Activated CD4-positive, alpha-beta T cell treated with anti-CD3 and anti-CD28 coated beads, Interleukin-2, amount 50 U/mL, for 16 hours (primary cell): ENCODE measurements at places on chromosomes 2 and 18.
A peak's percentile ranks its signal among the peaks of the same experiment; 100 is the strongest.

DNA sequence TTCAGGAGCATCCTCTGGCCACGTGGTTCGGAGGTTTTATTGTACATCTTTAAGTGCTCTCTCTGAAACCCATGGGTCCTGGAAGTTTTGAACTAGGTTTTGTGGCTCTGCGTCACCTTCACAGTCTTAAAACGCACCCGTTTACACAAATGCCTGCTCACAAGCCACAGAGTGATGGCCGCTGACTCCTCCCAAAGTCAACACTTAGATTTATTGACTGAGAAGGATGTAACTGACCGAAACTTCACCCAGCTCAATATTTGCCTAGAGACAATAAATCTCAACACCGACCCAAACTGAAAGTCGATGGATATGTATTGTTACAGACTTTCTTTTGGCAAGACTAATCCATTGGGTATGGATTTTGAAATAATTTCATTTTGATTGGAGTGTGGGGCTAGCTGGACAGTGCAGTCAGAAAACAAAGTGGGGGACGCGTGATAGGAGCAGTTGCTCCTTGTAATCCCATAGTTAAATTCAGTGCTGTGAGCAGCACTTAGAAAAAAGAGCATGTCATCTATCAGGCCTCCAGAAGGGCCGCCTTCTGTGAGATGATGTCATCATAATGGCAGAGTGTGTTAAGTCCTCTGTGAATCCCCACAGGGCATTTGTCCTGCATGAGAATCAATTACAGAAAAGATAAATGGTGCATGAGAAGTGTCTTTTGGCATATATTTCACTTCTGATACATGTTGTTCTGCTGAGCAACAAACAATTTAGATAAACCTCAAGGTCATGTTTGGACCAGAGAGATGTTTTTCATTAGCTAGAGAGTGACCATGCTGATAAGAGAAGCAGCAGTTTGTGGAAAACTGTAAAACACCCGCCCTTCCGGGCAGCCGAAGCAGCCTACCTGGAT, 183.7 kb downstream of the INO80D start:
- DNase-seq, result no peak

- no peak for DNase-seq
These were observed 152.0 kb upstream of the PGAP1 start for GRCh38 chr2:197078535-197078934.

DNA sequence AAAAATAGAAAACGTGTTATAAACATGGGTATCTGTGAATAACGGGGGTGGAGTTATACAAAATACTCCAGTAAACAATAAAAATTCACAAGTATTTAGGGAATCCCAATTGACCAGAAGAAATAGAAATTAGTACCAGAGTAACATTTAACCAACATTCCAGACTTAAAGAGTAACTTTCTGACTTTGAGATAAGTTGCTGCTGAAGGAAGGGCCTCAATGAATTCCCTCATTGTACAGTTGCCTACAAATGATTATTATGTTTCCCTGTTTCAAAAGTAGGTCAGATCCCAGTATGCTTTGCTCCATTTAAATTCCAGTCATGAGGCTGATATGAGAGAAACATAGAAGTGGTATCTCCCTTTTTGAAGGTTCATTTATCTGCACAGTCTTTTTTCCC, 88.3 kb upstream of the KCNH7 start:
- DNase-seq, result no peak

DNA sequence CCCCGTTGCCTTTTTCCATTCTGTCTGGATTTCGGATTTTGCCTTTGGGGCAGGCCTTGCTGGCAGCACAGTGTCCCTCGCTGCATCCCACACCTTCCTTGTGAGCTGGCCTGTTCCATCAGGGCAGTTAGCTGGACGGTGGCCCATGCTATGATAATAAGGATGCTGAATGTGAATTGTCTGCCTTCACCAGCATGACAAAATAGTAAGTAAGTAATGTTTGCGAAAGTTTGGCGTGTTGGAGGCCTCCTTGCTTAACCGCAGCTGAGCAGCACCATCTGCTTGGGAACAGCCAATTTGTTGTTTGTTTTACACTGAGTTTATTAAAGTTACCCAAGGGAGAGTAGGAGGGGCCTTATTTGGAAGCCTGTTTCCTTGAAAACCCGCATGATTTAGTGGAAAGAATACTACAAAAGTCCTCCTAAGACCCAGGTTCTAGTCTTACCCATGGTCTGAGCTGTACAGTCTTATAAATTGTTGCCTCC, 469.7 kb upstream of the FANCL start:
- no peak for DNase-seq

- DNase-seq, result peak; percentile 5
These were observed 216.8 kb upstream of the SLC14A2 start for GRCh38 chr18:45398448-45398847.

GRCh38 chr2:98036349-98037000, 40.7 kb upstream of the TMEM131 start:
- DNase-seq, result no peak

DNA sequence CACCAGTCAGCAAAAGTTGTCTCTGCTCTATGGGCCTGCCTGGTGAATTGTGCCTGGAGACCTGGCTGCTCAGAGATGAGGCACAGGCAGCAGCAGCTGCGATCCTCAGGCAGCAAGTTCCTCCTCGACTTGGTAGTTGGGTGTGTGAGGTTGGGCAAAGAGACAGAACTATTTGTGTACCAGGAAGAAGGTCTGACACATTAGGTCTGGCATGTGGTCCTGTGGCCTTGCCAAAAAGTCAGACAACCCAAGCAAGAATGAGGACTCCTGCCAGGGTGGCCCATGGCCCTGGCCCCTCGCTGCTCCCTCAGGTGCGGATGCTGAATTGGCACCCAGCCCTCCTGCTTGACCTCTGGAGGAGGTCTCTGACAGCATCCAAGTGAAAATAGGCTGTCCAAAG, 192.7 kb downstream of the DYSF start:
- DNase-seq, result no peak

GRCh38 chr18:55744206-55744605, 156.2 kb upstream of the TCF4 start:
- DNase-seq, result no peak
